ENCODE measurements at places on chromosomes 16 and 17.

GRCh38 chr17:31907342-31907962 is 5.9 kb upstream of the UTP6 start:
- no peak for DNase-seq

DNA sequence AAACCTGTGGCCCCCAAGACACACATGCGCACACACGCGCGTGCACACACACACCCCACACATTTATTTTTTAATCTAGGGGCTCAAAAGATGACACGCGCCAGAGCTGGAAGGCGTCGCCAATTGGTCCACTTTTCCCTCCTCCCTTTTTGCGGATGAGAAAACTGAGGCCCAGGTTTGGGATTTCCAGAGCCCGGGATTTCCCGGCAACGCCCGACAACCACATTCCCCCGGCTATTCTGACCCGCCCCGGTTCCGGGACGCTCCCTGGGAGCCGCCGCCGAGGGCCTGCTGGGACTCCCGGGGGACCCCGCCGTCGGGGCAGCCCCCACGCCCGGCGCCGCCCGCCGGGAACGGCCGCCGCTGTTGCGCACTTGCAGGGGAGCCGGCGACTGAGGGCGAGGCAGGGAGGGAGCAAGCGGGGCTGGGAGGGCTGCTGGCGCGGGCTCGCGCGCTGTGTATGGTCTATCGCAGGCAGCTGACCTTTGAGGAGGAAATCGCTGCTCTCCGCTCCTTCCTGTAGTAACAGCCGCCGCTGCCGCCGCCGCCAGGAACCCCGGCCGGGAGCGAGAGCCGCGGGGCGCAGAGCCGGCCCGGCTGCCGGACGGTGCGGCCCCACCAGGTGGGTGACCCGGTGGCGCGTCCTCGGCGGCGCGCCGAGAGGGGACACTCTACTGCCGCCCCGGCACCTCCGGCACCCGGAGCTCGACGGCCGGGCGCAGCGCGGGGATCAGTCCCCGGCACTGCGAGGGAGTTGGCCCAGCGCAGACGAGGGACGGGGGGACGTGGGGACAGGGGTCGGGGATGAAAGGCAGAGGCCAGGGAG is at the start of gene STAT5A:
Gene STAT5A (plus strand): TSS at position 522 of the 826 bp plus-strand sequence. CDS start 914 bp downstream, outside the sequence.
- peak; percentile 54 for DNase-seq

DNA sequence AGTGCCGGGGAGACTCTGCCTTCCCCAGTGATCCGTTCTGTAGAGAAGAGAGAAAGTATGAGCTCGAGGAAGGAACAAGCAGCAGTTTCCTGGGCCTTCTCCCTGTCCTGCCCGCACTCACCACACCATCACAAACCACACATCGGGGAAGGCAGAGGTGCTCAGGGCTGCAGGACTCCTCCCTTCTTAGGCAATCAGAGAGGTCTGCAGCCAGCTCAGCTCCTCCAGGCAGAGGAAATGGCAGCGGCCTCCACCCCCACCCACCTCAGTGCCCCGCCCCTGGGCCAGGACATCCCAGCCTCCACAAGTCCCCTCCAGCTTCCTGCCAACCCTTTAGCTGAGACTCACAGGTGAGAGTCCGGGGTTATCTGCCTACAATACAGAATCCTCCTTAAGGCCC is 2.0 kb downstream of the ZNF319 start:
- DNase-seq = no peak

- no peak for DNase-seq
These were observed 7.6 kb downstream of the XPO6 start for GRCh38 chr16:28204204-28204603.

- DNase-seq = no peak
These were observed 559.8 kb downstream of the WWOX start for GRCh38 chr16:78659216-78659615.

DNA sequence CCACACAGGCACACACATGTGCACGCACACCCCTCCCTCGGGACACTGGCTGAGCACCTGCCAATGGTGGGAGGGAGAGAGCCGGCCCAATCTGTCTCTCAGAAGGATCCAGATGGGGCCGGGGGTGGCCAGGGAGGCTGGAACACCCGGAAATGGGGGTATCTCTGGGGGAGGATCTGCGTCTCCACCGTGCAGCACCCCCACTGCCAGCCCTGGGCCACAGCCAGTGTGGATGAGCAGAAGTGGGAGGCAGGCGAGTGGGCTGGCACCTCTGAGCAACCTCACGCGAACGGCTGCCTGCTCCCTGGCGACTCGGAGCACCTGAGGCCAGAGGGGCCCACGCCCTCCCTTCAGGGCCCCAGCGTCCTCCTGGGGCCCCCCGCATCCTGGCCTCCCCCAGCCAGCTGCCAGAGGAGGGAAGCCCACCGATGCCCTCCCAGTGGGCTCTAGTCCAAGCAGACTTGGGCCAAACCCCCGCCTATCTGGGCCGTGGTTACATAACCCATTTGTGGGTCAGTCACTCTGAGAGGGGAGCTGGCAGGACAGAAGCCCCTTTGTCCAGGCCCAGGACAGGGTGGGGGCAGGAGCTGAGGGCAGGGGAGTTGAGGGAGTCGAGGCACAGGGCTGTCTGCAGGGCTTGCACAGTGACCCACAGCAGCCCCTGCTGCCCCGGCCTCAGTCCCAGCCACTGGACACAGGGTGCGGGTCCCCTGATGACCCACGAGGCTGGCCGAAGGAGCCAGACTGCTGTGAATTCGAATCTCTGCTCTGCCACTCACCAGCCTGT is 5.6 kb downstream of the CASKIN1 start:
- DNase-seq = peak; percentile 29

GRCh38 chr17:15340966-15341365 is 431 bp downstream of the TEKT3 start:
- no peak for DNase-seq

DNA sequence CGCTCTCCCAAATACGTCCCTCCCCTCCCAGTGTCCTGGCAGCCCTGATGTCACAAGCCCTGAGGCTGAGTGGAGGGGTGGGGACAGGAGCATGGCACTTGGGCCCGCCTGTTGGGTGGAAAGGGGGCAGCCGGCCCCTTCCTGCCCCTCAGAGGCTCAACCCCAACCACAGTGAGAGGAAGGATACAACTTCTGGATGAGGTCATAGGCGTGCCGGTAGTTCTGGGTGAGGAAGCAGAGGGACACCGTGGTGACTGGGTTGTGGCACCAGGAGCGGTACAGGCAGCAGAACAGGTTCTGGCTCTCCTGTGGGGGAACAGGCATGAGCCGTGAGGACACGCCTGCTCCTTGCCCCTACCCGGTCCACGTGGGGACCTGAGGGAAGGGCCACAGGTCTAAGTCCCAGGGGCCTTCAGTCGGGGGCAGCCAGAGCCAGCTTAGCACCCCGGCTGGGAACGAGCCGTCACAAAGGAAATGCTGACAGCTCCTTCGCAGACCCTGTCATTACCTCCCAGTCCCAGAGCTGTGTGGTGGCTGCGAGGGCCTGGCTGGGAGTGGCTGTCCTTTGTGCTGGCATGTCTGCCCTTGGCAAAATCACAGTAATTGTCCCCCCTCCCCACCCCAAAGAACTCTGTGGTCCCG is 11.2 kb upstream of the MTSS2 start:
- DNase-seq = no peak

GRCh38 chr16:77780378-77780837 is 8.0 kb upstream of the VAT1L start:
- no peak for DNase-seq

DNA sequence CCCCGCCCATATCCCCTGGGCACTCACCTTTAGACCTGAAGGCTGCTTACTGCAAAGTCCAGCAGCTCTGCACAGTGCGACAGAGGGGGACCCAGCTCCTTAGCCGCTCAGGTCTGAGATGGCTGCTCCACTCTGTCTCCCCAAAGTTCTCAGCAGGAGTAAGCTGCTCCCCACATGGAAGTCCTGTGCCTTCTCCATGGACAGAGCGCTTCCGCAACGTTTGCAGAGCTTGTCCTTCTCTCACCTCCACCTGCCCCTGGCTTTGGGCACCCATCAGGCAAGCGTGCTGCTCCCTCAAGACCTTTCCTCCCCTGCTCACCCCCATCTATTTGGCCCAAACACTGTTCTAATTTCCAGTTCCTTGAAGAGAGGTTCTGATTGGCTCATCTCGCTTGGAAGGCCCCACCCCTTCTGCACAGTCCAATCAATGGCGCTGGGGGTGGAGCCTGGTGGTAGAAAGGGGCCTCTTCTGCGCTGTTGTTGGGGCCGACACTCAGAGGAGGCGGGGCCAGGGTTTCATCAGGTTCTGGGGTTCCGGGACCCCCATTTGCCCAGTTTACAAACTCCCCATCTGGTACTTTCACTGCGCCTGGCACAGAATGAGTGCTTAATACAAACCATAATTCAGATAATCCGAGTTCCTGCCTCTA is 137.2 kb downstream of the CYLD start:
- no peak for DNase-seq

GRCh38 chr17:4144422-4144747 is 1.4 kb downstream of the CYB5D2 start:
- DNase-seq = no peak

DNA sequence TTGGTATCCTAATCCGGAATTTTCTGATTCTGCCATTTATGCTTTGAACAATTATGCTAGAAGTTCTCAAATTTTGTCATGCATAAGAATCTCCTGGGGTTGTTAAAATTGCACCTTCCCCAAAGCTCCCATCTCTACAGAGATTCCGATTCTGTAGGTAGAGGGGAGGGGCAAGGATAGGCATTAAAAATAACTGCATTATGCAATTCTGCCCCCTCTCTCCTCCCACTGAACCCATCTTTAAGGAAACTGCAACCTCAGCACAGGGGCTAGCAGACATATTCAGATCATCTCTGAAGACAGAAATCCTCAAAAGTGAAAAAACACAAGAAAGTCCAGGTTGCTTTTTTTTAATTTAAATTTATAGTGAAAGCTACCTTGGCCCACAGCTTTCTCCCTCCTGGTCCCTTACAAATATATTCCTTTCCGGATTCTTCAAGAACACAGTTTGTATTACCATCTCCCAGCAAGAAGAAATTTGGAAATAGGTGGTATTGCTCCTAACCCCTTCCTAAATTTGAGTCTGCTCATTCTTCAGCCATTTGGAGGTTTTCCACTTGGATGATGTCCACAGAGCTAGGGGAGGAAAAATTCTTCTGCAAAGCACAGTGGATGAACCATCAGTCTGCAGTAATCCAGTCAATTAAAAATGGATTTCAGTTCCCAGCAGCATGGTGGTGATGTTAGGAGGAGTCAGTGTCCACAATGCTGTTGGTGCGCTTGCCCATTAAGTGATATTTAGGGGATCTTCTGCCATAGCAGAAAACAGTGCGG is 67.7 kb downstream of the RBFOX1 start:
- DNase-seq = no peak

GRCh38 chr16:2775765-2776499 is 1.1 kb downstream of the ELOB start:
- no peak for DNase-seq

- DNase-seq = no peak
These were observed 34.9 kb downstream of the WNT9B start for GRCh38 chr17:46886310-46886663.

DNA sequence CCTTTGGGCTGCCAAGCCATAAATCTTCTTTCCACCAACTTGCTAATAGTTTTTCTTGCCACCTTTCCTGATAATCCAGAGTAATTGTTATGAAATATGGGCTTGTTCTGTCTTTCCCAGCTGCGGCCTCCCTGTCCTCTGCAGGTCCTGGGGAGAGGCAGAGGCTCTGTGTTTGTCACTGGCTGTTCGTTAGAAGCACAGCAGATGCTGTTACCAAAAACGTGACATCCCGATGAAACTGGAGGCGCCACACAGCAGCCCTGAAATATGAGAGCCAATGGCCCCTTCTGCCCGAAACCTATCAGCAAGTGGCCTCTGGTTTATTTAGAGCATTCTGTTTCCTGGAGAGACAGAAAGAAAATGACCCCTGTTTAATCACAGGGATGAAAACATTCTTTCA is 115.1 kb upstream of the ANKFN1 start:
- DNase-seq = no peak

DNA sequence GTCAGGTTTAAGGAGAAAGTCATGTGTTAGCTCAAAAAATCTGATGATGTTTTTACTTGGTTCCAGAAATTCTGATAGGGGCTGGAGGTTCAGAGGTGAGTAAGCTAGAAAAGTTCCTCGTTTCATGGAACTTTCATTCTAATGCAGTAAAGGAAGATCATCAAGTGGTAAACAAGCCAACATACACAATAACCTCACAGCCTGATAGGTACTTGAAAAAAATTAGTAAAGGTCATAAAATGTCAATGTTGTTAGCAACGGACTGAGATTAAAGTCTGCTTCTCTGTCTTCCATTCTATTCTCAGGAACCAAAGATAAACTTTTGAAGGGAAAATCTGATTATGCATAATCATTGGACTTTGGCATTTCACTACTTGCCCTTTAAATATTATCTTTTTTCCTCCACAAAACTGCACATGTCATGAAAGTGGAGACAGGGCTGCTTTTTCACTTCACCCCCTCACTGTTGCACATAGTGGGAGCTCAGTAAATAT is 165.4 kb upstream of the MAF start:
- no peak for DNase-seq

- DNase-seq = no peak
These were observed 97.1 kb upstream of the HS3ST3A1 start for GRCh38 chr17:13698832-13699231.

DNA sequence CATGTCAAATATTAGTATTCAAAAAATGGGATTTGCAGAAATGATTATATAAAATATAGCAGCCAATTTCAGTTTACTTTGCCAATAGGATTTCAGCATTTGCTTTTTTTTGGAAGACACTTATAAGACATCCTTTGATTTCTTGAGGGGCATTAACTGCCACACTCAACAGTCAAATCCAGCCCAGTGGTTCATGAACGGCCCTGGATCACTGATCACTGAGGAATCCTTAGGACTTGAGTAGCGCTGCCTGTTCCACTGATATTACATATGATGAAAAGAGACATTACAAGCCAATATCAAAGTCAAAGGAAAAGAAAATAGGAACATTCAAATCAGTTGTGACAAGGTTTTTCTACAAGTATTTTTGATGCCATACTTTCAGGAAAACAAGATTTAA is 21.0 kb upstream of the YWHAE start:
- no peak for DNase-seq

- DNase-seq = no peak
These were observed 3.8 kb upstream of the ICAM2 start for GRCh38 chr17:64024215-64024654.

DNA sequence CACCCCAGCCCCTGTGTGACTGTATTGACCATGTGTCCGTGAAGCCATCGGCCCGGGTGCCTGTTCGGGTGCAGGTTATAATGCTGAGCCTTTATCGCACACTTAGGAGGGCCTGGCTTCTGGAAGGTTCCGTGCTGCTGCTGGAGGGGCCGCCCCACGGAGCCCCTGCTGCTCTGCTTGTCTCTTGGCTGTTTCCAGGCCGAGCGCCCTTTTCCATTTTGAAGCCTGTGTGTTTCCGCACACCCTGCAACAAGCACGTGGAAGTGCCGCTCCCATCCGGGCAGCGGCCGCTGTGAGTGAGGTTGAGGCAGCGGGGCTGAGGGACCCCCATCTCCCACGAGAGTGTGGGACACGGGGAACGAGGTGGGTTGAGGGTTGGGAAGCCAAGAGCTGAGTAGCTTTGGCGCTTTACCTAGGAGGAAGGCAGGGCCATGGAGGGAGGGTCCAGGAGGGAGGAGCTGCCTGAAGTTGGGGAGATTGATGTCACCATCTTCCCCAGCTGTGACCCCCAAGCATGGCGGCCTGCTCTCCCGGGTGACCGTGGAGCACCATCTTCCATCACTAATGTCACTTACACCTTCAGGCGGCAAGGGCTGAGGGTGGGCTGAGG is 200.1 kb upstream of the GSE1 start:
- no peak for DNase-seq

Measured in pons (tissue), 1 donor.